CD4-positive, alpha-beta T cell treated with Interleukin-4 for 1 hour (primary cell): ENCODE measurements at places on chromosomes 13 and 19.
A peak's percentile ranks its signal among the peaks of the same experiment; 100 is the strongest.

DNA sequence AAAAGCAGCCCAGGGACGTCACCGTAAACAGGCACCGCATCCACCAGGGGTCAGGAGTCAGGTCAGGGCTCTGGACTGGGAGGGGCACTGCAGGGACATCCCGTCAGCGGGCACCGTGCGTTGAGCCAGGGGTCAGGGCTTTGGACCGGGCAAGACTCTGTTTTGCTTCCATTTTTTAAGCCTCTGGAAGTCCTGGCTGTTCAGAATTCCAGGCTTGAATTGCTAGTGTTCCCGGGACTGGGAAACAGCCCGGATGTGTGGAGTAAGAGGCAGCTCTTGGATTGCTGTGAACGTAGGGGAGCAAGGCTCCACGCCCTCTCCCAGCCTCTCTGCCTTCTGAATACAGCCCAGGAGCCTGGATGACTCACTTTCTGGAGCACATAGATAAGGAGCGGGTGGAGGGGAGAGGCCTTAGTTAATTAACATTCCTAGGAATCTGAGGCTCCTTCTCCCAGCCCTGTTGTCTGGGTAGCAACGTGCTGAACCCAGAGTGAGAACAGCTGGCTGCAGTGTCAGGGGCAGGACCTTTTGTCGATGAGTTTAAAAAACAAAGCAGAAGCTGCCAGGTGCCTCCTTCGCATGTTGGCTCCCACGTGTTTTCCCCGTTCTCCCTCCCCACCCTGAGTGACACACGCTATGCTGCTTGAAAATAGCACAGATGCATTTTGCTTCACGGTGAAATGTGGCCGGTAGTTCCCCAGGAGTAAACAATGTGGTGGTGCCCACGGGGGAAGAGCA lies 21.9 kb downstream of the ATP11A start:
- DNase-seq, result no peak

DNA sequence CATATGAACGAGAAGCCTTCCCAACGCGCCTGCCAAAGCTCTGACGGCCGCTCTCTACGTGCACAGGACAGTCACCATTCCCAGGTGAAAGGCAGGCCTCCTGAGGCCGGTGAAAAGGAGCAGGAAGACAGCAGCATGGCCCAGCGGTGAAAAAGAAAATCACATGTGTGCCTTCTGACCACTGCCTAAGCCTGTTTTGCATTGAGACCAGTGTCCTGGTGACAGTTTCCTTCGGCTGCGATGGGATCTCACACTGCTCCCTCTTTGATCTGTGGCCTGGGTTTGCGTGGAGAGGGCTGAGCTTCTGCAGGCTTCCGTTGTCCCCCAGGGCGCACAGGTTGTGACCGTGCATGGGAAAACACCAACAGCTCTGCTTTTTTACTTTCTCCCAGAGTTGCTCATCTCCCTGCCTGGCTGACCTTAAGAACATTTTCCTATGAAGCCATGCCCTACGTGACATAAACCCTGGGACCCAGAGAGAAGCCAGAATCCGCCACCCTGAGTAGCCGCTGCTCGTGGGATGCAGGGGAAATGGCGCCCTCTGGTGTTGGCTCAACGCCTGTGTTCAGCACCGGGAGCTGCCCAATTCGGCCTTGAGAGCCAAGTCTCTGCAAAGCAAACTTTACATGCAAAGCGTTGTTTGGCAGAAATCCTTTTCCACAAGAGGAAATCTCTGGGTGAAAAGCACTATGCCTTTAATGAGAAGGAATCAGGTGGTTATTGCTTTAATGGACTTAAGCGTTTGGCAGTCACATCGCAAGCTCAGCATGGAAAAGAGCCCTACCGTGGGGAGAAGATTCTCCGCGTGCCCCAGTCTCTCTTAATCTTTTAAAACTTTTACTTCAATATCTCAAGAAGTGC lies 112.2 kb upstream of the GPR12 start:
- peak; percentile 29 for DNase-seq

DNA sequence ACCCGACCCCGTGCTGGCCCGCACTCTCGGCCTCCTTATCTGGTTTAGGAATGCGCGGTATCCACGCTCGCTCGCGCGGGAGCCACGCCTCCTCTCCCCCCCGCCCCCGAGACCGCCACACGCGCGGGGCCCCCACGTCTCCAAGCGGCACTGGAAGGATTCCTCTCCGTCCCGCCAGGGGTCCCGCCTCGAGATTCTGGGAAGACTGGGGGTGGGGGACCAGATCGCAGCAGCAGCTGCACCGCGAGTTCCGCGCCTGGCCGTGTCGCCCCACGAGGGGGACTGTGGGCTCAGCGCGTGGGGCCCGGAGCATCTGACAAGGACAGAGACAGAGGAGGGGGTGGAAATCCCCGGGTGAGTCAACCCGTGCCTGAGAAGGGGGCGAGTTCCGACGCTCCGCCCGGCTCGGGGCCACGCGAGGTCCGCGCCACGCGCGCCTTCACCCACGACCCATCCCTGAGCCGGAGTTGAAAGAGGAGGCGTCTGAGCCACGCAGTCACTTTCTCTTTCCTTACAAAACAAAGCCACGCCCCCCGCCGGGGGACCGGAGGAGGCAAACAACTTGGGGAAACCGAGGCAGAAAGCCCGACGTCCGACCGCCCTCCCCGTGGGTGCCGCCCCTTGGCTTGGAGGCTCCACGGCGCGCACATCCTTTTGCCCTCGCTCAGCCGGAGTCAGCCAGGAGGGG lies 814 bp downstream of the S1PR2 start:
- DNase-seq, result peak; percentile 75

DNA sequence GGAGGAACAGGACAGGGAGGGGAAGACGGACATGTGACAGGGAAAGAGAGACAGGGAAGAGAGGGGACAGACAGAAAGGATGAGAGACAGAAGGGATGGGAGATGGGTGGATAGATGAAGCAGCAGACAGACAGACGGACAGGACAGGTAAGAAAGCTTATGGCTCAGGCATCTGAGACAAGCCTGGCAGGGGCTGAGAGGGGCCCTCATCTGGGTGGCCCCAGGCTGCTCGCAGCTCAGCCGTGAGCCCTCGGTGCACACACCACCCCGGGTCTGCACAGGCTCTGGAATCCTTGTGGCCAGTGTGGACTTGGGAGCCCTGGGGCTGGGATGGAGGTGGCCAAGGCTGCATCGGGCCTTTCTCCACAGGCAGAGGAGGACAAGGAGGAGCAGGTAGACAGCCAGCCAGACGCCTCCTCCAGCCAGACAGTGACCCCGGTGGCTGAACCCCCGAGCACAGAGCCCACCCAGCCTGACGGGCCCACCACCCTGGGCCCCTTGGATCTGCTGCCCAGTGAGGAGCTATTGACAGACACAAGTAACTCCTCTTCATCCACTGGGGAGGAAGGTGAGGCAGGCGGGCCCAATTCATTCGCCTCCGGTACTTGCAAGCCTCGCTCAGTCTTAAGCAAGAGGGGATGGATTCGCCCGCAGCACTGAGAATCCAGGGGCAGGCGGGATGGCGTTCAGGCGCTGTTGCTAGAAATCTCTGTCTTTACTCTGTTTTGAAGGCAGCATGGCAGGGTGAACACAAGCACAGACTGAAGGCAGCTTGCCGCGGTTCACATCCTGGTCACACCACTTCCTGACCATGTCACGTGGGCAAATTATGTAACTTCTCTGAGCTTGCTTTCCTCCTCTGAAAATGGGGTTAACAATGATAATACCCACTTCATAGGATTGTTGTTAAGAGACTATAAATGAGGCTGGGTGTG lies 14.0 kb downstream of the GRAMD1A start:
- peak; percentile 85 for DNase-seq

GRCh38 chr19:50461066-50461875 lies 15.0 kb upstream of the EMC10 start:
- peak; percentile 75 for DNase-seq

GRCh38 chr13:63463782-63464610 lies 2048.3 kb upstream of the PCDH20 start:
- no peak for DNase-seq

DNA sequence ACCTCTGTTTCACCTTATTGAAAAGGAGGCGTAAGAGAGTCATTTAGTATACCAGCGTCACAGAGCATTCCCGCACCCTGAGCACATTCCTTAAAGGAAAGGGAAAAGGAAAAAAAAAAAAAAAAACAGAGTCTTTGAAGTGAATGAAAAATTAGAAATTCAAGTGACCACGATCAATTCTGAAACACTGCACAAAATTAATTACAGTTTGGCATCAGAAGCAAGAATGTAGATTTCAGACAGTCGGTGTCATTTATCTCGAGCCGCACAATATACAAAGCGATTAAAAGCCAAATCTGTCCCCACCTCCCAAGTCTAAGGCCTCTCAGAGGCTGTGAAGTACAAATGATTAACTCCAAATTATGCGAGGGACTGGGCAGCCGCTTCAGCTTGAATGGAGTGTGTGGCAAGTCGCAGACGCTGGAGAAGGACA lies 173.7 kb upstream of the ZNF507 start:
- no peak for DNase-seq

- DNase-seq, result no peak
These were observed 15.1 kb downstream of the ZNF302 start for GRCh38 chr19:34692549-34692948.

GRCh38 chr19:12952488-12953137 lies 4.4 kb downstream of the GADD45GIP1 start:
- DNase-seq, result peak; percentile 52

DNA sequence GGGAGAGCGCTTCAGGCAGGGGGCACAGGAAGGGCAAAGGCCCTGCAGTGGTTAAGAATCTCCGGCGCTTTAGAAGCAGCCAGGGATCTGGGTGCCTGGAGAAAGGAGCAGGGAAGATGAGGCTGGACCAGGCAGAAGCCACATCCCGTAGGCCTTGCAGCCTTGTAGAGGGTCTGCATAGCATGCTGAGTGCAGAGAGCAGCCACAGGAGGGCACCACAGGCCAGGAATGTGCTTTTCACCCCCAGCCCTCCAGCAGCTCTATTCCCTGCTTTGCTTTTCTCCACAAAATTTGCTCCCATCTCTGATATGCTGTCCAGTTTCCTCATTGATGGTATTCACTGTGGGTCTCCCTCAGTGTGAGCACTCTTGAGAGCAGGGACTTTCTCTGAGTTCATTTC lies 5.7 kb downstream of the WDR62 start:
- DNase-seq, result peak; percentile 20

DNA sequence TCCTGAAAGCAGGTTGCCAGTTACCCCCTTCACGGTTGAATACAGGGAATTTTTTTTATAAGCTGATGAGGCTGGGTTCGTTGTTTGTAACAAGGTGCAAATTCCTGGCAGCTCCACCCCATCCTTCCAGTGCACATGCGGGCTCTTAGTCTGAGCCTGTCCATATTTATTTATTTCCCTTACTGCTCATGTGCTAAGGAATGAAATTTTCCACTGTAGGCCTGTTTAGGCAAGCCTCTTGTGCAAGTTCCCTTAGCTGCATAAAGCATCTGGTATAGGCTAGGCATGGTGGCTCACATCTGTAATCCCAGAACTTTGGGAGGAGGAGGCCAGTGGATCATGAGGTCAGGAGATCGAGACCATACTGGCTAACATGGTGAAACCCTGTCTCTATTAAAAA lies 560.9 kb upstream of the PCDH9 start:
- no peak for DNase-seq

- no peak for DNase-seq
These were observed 246.6 kb downstream of the TSHZ3 start for GRCh38 chr19:31102674-31103073.

GRCh38 chr19:19948800-19949199 lies 48.1 kb downstream of the ZNF93 start:
- no peak for DNase-seq

- DNase-seq, result peak; percentile 55
These were observed 4.3 kb downstream of the HPN start for GRCh38 chr19:35045667-35046300.

DNA sequence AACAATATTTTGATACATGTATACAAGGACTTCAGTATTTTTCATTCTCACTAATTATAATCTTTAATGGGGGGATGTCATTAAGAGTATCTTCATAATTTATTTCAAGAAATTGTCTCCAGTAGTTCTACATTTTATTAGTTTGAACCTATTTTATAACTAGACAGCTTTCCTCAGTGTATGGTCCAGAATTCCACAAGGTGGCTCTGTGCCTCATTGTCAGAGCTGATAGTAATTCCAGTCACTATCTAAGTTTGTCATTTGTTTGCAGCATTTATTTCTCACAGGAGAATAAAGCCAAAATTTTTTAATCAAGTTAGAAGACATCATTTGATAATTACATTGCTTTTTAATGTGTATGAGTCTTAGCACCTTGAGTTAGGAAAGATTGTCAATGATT lies 1633.0 kb upstream of the PCDH20 start:
- DNase-seq, result no peak

GRCh38 chr13:102033386-102033785 lies 368.5 kb downstream of the FGF14 start:
- no peak for DNase-seq

DNA sequence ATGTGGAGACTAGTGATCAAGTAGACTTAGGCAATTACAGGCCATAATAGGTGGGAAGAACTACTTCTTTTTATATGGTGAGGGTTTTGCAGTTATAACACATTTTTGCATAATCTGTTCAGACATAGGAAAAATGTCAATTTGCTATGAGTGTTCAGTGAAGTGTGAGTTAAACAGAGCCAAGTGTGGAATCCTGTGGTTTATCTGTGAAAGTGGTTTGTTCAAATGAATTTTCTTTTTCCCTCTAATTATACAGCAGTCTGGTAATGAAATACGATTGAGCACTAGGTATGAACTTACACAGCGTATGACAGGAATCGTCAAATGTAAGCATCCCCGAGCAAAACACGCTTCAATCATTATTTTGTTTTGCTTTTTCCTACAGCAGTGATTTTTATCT lies 178.3 kb downstream of the STK24 start:
- no peak for DNase-seq

GRCh38 chr13:54373211-54373610 lies 1344.6 kb downstream of the OLFM4 start:
- DNase-seq, result no peak

GRCh38 chr19:33715462-33715861 lies 81.2 kb upstream of the KCTD15 start:
- DNase-seq, result no peak

DNA sequence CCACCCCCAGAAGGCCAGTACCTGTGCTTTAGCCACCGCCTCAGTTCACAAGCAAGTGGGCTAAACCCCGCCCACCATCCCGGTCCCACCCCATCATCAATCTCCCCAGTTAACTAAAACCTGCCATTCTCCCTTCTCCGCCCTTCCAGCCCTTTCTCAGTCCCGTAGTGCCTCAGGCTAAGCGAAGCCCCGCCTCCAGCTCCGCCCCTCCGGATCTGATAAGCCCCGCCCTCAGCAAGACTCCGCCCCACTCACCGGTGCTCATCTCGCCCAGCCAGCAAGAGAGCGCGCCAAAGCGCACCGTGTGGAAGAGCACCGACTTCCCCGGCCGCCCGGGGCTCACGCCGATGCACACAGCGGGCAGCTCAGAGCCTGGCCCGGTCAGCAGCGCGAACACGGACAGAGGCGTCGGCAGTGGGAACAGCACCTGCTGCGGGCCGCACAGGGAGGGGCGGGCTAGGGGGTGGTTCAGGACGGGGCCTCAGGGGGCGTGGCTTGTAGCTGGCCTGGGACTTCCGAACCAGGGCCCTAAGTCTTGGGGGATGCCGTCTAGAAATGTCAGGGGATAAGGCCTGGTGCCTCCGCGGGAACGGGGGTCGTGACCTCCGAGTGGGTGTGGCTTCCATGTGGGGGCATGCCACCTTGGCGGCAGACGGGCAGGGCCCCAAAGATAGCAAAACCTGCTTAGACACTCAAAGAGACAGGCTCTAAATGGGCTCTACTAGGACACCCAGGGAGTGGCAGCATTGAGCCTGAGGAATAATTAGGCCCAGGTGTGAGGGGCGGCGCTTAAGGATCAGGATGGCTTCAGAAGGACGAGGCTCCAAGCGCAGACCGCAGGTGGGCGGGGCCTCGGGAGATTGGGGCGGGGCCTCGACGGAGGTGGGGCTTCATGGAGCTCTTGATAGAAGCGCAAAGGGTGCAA lies 21.4 kb downstream of the MAP4K1 start:
- DNase-seq, result peak; percentile 11
